Kasumi-1 (cell line): ENCODE measurements at places on chromosomes 6 and 20.

- peak; percentile 34 for DNase-seq
These were observed 64.2 kb downstream of the FKBP5 start for GRCh38 chr6:35624341-35625070.

GRCh38 chr20:22815603-22816315 lies 219.4 kb upstream of the SSTR4 start:
- no peak for DNase-seq

DNA sequence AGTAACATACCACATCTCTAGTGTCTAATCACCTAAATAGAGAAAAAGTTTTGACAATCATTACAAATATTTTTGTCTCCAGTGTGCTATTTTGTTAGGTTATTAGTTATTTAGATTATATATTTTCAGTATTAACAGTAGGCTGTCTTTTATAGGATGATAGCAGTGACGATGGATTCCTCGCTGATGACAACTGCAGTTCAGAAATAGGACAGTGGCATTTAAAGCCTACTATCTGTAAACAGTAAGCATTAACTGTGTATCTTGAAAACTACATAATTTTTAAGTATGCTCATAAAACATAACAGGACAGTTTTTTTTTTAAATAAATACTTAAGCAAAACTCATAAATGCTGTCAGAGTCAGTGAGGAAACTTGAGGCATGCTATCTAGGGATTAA lies 37.9 kb upstream of the MYO6 start:
- DNase-seq, result no peak

DNA sequence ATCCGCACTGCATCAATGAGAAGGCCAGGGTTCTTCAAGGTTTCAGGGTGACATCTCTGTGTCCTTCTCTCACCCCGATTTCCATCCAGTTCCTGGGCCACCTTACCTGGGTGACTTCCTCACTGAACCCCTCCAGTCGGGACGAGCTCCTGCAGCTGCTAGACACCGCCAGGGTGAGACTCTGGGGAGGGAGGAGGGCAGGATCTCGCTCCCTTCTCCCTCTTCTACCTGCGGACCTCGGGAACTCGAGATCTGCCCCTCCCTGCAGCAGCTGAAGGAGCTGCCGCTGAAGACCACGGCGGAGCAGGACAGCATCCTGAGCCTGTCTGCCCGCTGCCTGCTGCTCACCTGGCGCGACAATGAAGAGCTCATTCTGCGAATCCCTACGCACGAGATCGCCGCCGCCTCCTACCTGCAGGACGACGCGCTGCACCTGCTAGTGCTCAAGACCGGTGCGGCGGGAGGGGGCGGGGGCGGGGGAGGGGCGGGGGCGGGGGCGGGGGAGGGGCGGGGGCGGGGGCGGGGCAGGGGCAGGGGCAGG lies 7.5 kb downstream of the CCM2L start:
- no peak for DNase-seq

DNA sequence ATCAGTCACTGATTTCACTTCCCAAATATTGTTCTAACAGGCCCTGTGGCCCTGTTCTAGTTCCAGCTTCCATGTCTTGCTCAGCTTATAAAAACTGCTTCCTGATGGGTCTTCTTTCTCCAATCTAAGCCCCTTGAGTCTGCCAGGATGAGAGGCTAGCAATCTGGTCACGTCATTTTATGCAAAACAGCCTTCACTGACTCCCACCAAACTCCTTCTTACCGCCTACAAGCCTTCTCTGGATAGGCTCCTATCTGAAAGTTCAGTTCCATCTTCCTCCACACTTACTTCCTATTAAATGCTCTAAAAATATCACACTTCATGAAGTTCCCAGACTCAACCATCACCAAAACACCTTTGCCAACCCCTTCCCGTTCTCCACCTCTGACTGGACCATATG lies 15.5 kb downstream of the CRNKL1 start:
- DNase-seq, result no peak
